ENCODE measurements at places on chromosomes 12 and 14.

DNA sequence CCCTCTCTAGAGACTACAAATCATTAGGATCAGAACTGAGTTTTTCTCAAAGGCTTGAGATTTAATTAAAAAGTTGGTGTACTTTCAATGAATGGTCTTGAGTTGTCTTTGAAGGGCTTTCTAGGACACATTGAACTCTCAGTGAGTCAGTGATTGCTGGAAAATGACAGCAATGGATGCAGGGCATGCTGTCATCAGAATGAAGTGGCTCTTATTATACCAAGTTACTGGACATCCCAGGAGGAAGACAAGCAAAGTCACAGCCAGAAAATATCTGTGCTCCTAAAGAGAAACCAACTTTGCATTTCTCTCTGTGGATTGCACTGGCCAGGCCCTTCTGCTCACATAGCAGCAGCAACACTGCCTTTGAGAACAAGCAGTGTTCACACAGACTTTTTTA, 112.6 kb downstream of the PRIMA1 start:
- DNase-seq, result no peak

GRCh38 chr12:28585146-28585545, 394.9 kb downstream of the CCDC91 start:
- DNase-seq, result no peak

- no peak for DNase-seq
Measured at GRCh38 chr12:79737875-79738718, 47.3 kb upstream of the PAWR start.

GRCh38 chr12:118493962-118494361, 117.6 kb downstream of the SUDS3 start:
- no peak for DNase-seq

DNA sequence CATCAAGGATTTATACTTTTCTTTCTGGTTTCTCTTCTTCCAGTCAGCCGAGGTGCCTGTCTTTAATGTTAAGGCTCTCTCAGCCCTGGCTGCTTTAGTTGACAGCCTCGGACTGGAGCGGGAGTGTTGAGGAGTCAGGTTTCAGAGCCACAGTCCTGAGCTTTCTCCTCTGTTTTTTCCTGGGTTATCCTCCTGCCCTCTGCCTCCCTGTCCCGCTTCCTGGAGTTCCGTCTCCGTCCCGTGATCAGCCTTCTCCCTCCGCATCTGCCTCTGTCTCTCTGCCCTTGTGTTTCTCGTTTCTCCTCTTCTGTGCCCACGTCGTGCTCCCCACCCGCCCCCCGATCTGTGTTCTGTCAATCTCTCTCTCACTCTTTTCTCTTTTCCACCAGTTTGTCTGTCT, 33.0 kb downstream of the IQSEC3 start:
- no peak for DNase-seq
